A549 treated with Hydrocortisone at 1 μM for 4 hours (cell line): ENCODE measurements at places on chromosomes 16 and 17. TPM values are rescaled to one million over a fixed set of nuclear protein-coding genes. Genes with fewer than 3 reads are reported as not detected.

Gene SOX9
- total RNA-seq: 7.3 to 10.5 TPM (median 9.5 TPM) in 5 replicates

Gene CCL23
- not detected in 5 replicates for total RNA-seq

Gene PRSS22
- total RNA-seq: 0.84 to 1.2 TPM (median 0.97 TPM) in 5 replicates

Gene PPY
- total RNA-seq: 0.23 to 0.44 TPM (median 0.29 TPM) in 3 of 5 replicates, not detected in the others

Gene KRT26
- total RNA-seq: not detected in 5 replicates

Gene CTRL
- total RNA-seq: 1.1 to 2.0 TPM (median 1.5 TPM) in 5 replicates

Gene TLCD2
- 1.3 to 1.9 TPM (median 1.6 TPM) in 5 replicates for total RNA-seq

Gene TSNAXIP1
- 0.31 to 0.78 TPM (median 0.48 TPM) in 5 replicates for total RNA-seq

Gene CSH1
- not detected in 5 replicates for total RNA-seq

Gene ATAD5
- total RNA-seq: 3.1 to 5.3 TPM (median 4.3 TPM) in 5 replicates

Gene XAF1
- not detected in 5 replicates for total RNA-seq

Gene CFAP97D1
- 0.02 to 0.03 TPM (median 0.03 TPM) in 3 of 5 replicates, not detected in the others for total RNA-seq

Gene TIMP2
- total RNA-seq: 190 to 245 TPM (median 225 TPM) in 5 replicates

Gene MLKL
- 36.8 to 50.1 TPM (median 43.1 TPM) in 5 replicates for total RNA-seq

Gene GAST
- 0.38 to 0.59 TPM in 2 of 5 replicates, not detected in the others for total RNA-seq
